ENCODE measurements at places on chromosomes 16 and 17. TPM values are rescaled to one million over a fixed set of nuclear protein-coding genes. Genes with fewer than 3 reads are reported as not detected.

DNA sequence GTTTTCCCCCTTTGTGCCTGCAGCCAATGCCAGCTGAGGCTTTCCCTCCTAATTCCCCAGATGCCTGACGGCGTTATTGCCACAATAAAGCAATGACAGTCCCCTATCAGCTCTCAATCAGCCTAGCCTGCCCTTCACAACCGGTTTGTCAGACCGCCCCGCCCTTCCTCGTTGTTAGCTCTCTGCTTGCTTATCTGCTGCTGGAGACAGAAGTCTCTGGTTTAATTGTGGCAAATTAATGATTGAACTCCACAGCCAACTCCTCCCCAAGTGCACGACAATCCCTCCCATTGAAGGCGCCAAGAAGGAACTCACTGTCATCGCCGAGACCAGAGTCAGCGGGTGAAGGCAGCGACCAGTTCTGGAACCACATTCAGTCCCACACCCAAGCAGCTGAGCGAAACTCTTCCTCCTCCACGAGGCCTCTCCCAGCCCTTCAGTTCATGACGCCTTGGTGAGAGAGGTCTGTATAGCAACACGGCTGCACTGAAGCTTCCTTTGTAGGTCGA is 474.4 kb downstream of the SLC39A11 start:
- no peak for DNase-seq

GRCh38 chr17:1043601-1044251 is 46.8 kb downstream of the TIMM22 start:
- peak; percentile 74 for DNase-seq

DNA sequence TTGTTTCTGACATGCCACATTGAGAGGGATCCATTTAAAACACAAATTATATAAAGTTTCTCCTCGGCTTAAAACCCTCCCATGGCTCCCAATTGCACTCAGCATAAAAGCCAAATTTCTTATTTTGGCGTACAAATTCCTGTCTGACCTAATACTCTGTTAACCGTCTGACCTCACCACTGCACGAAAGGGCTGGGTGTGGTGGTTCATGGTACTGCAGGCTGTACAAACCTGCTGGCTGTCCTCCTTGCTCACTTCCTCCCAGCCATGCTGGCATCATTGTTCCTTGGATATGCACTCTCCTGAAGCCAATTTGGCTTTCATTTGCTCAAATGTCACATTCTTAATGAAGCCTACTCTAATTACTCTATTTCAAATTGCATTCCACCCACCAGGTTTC is 301.6 kb upstream of the C16orf82 start:
- peak; percentile 49 for DNase-seq

DNA sequence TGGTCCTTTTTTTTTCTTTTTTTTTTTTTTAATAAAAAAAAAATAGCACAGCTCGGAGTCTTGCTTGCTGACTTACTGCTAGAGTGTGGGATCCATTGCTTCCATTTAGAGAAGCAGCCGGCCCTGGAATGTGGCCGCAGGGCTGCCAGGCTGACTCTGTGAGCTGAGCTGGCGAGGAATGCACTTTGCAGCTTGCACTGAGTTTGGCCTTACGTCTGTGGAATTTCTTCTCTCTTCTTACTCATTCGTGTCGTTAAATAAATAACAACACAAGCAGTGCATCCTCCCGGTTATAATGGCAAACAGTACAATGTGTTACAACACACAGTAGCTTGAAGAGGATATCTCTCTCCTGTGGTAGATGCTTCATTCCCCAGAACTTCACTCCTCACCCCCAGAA is 69.2 kb downstream of the PRKCB start:
- DNase-seq = no peak

DNA sequence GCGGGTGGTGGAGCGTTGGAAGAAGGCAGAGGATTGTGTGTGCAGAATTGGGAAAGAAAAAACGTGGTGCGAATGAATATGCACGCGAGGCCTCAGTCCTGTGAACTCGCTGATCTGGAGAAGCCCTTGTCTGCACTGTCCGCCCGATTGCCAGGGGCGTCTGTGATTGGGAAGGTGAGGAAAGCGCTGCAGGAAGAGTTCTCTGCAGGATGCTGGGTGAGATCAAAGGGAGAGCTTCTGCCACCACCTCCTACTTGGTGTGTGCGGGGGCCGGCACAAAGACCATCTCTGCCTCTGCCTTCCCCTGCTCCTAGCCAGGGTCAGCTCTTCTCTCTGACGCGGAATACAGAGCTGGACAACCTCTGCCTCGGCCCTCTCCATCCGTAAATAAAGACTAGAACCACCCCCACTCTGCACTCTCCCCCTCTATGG is 841 bp upstream of the RAB5C start:
- DNase-seq = no peak

GRCh38 chr17:36118477-36119353 is 15.1 kb downstream of the CCL4 start:
- DNase-seq = no peak

DNA sequence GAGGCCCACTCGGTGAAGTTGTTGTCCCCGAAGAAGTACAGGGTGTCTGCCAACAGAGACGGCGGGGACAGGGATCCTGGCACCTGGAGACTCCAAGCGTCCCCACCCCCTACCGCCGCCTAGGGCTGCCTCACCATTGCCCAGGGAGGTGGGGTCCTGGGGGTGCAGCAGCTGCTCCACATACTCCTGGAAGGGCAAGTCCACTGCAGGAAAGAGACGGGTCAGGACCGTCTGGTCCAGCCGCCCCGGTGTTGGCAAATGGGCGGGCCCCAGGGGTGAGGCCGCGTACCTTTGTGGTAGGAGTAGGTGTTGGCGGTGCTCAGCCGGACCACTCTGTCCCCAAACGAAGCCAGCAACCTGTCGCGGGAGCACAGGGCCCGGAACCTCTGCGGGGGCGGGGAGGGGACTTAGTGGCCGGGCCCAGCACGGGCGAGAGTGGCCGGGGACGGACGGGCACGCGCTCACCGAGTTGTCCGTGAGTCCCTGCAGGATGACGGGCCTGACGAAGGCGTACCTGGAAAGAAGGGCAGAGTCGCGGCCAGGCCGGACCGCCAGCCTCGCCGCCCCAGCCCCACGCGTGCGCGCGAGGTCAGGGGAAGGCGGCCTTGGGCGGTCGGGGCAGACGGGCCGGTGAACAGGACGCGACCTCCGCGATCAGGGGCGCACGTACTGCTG is 601 bp downstream of the JMJD8 start:
- no peak for DNase-seq

GRCh38 chr17:66776999-66777688 is 57.8 kb upstream of the CACNG5 start:
- DNase-seq = no peak

- no peak for DNase-seq
Measured at GRCh38 chr17:43616852-43617251, 44.9 kb downstream of the MEOX1 start.

- no peak for DNase-seq
Measured at GRCh38 chr17:14553847-14554246, 253.0 kb downstream of the HS3ST3B1 start.

- no peak for DNase-seq
Measured at GRCh38 chr17:76691379-76692191, 19.2 kb downstream of the MXRA7 start.

DNA sequence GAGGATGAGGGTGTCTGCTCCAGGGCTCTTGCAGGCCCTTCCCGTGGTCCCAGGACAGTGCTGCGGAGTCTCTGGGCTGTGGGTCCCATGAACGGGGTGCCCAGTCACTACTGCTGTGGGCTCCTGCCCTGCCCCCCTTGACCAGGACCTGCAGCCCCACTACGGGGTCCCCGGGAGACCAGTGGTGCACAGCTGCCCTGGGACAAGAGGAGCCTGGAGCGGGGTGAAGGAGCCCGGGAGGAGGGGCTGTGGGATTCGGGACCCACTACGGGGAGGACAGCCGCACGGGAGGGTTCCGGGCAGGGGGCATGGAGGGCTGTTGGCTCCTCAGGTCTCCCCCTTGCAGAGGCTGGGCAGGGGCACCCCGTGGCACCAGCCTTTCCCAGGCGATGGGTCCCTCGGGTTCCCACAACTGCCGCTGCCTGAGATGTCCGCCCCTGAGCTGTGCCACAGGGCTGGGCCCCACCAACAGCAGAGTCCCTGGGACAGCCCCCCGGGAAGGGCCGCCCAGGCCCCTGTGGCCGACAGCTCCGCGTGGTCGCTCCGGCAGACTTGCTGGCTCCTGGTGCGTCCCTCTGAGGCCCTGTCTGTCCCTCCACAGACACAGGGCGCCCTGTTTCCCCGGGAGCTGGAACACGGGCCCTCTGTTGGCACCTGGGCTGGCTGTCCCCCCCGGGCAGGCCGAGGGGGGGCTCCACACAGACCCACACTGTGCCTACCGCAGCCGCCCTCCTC is 52.1 kb upstream of the GNG13 start:
- DNase-seq = no peak

DNA sequence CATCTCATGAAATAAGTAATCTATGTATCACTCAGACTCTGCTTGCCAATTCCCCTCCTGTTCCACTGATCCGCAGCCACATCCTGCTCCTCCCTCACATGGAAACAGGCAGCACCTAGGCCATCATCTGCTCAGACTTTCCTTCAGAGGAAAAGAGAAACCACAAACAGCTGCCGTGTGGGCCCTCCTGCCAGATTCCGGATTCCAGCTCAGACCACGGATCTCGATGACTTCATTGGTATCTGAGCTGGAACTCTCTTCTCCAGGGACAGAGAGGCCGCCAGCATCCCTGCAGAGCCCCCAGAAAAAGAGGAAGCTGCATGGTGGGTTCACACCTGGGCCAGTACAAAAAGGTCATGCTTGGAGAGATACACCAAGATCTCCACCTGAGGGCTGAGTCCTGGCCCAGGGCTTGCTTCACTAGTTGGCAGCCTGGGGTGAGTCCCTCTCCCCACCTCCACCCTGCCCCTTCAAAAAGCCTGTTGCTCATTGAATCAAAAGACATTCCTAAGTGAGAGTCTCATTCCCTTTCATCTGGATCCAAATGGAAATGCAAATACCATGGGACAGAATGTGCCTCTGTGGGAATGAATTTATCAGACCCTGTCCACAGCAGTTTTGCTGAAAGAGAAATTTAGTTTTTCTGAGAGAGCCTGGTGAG is 47.2 kb downstream of the HOXB1 start:
- no peak for DNase-seq

GPR179 gene
- 0.07 TPM for total RNA-seq

JPH3 gene
- total RNA-seq = 10.5 TPM

KRT40 gene
- total RNA-seq = not detected

CCDC154 gene
- total RNA-seq = 4.2 TPM

MEIOB gene
- 2.4 TPM for total RNA-seq

NPIPB9 gene
- 3.0 TPM for total RNA-seq
